ENCODE measurements at places on chromosomes 5 and 9. TPM values are rescaled to one million over a fixed set of nuclear protein-coding genes. Genes with fewer than 3 reads are reported as not detected.

Gene SNAPC4
- total RNA-seq = 18.2 TPM

Gene C6
- not detected for total RNA-seq

Gene CSF2
- not detected for total RNA-seq

Gene GABRA1
- total RNA-seq = not detected

GRCh38 chr5:100424787-100425186, 110.4 kb upstream of the FAM174A start:
- no peak for DNase-seq

DNA sequence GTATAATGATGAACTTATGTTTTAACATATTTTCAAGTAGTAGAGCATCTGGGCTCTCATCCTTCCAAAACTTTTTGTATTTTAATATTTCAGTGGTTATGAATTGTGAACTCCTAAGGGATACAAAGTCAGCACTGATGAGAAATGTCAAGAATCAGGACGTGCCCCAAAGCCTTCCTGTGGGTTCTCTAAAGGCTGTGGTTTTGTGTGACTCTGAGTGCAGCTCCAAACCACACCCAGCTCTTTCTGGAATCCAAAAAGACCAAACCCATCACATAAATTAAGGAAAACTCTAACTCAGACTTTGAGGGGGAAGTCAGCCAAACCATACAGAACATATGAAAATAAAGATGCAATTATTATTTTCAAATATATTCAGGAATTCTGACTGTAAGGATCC, 40.8 kb upstream of the SMU1 start:
- DNase-seq = no peak

DNA sequence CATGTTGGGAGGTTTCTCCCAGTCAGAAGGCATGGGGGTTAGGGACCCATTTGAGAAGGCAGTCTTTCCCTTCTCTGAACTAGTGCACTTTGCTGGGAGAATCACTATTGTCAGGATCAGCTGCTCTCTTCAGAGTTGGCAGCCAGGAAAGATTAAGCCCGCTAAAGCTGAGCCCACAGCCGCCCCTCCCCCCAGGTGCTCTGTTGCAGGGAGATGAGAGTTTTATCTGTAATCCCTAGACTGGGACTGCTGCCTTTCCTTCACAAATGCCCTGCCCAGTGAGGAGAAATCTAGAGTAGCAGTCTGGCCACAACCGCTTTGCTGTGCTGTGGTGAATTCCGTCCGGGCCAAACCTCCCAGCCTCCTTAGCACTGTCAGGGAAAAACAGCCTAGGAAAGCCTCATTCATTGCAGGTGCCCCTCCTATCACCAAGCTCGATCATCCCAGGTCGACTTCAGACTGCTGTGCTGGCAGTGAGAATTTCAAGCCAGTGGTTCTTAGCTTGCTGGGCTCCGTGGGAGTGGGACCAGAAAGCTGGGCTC, 69.8 kb downstream of the CNTLN start:
- DNase-seq = no peak

- no peak for DNase-seq
Measured at GRCh38 chr5:10675177-10675700, 85.8 kb downstream of the DAP start.

DNA sequence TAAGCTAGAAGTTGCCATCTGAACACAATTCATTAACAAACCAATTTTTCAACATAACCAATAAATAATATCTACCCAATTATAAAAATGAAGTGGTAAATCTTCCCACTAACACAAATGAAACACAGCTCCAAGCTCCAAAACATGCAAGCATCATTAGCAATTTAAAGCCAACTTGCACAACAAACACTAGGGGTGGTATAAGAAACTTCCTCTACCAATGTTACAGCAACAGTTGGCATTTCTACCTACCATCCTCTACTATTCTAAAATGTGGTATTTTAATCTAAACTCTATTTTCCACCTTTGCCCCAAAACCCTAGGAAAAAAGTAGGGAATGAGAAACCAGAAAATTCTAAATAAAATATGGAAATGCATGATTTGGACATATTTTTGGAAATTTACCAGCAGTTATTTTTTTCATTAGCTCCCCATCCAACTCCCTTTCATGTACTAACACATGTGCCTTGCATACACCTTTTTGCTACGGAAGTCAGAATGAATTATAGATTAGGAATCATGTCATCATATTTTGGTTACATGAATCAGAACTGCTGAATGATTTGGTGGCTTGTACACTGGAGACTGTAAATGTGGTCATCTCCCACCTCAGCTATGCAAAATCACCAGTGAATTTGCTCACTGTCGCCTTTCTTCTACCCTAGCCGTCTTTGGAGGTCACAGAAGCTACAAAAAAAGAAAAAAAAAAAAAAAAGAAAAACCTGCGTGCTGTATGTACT, 4.1 kb downstream of the NR6A1 start:
- no peak for DNase-seq

DNA sequence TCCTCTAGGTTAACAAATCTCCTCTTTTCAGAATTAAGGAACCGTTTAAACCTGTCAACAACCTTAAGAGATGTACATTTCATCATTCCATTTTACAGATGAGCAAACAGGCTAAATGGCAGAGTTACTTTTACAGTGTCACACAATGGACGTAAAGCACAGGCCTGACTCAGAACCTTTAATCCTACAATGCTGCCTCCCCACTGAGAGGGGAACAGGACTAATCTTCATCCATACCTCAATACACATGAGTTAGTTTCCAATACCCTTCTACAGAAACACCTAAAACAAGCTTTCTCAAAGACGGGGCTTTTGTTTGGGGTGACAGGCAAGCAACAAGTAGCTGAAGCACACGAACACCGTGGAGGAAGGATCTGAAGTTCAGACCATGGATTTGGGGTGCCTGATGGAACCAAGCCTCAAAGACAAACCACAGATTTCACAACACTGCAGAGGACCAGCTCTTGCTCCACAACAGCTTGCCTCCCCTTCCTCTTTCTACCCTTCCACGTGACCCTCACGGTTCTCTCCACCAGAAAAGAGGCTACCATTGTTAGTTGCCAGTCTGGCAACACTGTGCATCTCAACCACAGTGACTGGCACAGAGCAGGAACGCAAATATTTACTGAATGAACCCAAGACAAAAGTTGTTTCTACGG, 1.8 kb downstream of the RNF130 start:
- no peak for DNase-seq

GRCh38 chr5:56815658-56816545, 553 bp downstream of the MAP3K1 start:
- no peak for DNase-seq
